CD8-positive, alpha-beta T cell (primary cell): ENCODE measurements at places on chromosomes 6 and 20.

DNA sequence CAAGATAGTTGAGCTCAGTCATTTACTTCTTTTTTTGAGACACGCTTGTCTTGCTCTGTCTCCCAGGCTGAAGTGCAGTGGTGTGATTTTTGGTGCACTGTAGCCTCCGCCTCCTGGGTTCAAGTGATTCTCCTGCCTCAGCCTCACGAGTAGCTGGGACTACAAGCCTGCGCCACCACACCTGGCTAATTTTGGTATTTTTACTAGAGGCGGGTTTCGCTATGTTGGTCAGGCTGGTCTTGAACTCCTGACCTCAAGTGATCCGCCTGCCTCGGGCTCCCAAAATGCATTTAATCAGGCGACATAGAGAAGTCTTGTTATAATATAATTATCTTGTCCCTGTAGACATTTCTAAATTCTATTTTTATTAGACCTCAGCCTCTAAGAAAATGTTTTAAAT is 6.1 kb downstream of the AMD1 start:
- no peak for DNase-seq

DNA sequence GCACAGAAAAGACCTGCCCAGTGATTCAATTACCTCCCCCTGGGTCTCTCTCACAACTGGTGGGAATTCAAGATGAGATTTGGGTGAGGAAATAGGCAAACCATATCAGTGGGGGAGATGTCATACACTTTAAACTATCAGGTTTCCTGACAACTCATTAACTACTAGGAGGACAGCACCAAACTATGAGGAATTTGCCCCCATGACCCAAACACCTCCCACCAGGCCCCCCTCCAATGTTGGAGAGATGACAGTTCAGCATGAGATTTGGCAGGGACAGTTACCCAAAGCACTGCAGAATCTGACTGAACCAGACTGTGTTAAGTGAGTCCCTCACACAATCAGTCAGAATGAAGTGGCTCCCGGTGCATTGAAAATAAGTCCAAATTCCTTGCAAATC is 148.0 kb downstream of the TTLL2 start:
- no peak for DNase-seq

DNA sequence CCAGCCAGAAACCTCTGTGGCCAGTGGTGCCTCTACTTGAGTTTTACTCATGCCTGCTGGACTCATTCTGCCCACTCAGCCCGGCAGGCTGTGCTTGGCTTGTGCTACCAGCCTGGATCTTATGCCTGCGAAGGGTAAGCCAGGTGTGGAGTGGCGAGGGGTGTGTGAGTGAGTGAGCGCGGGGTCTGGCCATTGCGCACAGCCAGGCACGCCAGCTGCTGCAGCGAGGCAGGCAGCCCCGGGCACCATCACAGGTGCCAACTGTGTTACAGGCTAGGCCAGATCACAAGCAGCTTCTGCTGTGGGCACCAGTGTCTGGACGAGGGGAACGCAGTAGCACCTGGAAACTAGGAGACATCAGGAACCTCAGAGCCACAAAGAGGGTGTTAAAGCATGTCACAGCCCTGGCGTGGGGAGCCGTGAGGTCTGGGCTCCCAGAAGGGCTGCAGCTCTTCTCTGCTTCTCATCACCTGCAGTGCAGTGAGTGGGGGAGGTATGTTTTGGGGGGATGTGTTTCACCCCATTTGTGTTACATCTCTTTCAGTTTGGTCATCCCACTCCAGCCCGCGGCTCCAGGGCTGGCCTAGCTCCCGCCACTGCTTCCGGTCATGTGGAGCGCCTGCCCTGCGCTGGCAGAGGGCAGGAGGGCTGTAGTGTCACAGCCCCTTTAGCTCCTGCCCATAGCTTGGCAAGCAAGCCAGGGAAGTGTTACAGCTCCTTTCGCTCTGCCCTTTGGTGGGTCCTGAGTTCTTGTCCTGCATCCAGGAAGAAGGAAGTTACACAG is 379.7 kb upstream of the IMPG1 start:
- no peak for DNase-seq

- DNase-seq: no peak
Observed at GRCh38 chr20:39676857-39677391, 714.8 kb downstream of the DHX35 start.

- no peak for DNase-seq
Observed at GRCh38 chr6:35727231-35727934, 9.4 kb upstream of the ARMC12 start.

DNA sequence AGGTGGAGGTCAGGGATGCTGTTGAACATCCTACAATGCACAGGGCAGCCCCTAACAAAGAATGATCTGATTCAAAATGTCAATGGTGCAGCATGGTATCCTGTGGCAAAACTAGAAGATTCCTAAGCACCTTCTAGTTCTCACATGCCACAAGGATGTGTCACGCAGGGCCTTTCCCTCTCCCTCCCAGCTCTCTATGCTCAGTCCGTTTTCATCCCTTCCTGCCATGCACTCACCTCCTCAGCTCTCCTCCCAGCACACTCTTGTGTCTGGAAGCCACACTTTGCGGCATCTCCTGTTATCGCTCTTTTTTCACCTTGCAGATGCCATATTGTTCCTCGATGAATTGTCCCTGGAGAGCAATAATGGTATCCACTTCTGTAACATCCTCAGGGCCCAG is 263.4 kb downstream of the CDC5L start:
- DNase-seq: no peak

- peak; percentile 93 for DNase-seq
Observed at GRCh38 chr20:62182469-62183425, at the start of gene MTG2. Gene MTG2 (plus strand): TSS chr20:62183028. CDS start chr20:62193421, 10,393 bp downstream.
